Brain pericyte (primary cell): ENCODE measurements at places on chromosomes 5 and 9.

DNA sequence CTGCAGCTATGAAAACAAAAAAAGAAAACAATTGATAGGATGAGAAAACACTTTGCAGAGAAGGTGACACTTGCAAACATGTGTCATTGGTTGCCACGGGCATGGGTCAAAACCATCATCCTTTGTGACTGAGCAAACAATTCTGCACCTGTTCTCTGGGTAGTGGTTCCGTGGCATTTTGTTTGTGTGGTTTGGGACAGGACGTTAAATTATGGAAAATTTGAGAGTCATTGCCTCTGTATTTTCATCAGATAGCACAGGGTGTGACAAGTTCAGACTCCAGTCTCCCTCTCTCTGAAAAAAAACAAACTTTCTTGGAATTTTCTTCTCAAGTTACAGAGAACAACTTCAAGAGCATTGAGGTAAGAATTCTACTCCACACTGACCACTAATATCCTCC is 113.4 kb upstream of the HMHB1 start:
- DNase-seq: no peak

GRCh38 chr9:138021251-138022056 is 143.9 kb downstream of the CACNA1B start:
- DNase-seq: no peak

DNA sequence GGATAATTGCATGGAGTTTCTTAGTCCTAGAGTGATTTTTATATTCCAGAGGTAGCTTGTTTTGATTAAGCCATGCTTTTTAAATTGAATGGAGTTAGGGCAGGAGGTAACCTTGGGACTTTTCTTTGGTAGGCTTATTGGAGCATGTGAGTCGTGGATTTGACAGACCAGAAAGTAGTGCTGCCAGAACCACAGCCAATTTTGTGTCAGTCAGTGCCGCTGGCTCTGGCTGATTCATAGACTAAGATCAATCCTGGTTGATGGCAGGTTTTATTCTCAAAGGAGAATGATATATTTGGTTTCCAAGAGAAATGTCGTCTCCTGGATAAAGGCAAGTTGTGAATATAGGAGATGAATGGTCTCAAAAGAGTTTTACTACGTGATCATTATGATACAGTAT is 20.3 kb downstream of the RAI14 start:
- DNase-seq: no peak

GRCh38 chr5:84379749-84380148 is 4.9 kb downstream of the EDIL3 start:
- DNase-seq: no peak

GRCh38 chr5:178423901-178424809 is 166.0 kb downstream of the COL23A1 start:
- DNase-seq: no peak

DNA sequence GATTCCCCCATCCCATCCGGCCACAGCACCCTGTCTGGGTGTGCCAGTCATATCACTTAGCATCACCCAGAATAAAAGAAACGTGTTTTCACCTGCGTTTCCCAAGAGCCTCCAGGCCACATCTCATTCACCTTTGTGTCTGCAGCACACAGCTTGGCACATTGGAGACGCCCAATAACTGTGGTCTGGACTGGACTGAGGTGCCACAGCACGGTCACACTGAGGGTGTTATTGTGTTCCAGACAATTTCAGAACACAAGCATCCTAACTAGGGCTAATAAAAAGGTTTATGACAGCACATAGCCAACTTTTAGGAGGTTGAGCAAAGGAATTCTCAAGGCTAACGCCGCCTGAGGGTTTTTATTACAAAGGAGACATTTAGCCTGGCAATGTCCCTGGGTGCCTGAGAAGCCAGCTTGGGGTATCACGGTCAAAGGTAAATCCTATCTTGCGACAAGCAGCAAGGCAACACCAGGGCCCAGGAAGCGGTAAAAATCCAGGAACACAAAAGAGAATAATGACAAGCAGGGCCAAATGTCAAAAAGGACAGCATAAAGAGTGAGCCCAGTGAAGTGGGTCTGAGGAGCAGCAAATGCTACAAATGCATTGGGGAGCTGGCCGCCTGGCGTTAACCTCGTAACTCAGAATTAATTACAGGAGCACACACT is 3.4 kb downstream of the EPB41L4B start:
- DNase-seq: no peak

- DNase-seq: no peak
Measured at GRCh38 chr5:59923465-59923864, 29.9 kb upstream of the PDE4D start.
